Activated CD8-positive, alpha-beta memory T cell treated with anti-CD3 and anti-CD28 coated beads, Interleukin-2, amount 10 ng/mL, durations not matched to agents 7 days and 5 days (primary cell): ENCODE measurements at places on chromosomes 4 and X. TPM values are rescaled to one million over a fixed set of nuclear protein-coding genes. Genes with fewer than 3 reads are reported as not detected.

Gene HMGN5
- 4.0 TPM for total RNA-seq

DNA sequence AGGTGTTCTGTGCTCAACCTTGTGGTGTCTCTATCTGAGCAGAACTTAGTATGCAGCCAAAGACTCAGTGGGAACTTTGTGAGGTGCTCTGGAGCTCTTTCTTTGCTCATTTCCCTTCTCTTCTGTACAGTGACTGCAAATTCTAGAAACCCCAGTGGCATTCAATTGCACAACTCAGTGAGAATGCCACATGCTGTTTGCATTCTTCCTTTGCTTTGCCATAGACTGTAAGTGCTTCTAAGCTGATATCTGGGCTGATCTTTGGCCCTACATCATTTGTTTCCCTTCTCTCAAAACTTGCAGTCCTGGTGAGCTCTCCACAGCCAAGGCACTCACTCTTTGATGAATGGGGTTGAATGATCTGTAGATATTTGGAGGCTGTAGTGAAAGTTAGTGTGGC is 7.0 kb downstream of the PNMA3 start:
- DNase-seq: no peak
- H3K4me3 ChIP-seq: no peak overlapping the region
- no peaks in the 10 kb centered on the region for H3K27me3 ChIP-seq

GRCh38 chr4:26821677-26822503 is 38.8 kb upstream of the STIM2 start:
- H3K27ac ChIP-seq: no peak overlapping the region
- peaks cover 13% of the 10 kb centered on the region for H3K4me1 ChIP-seq
- no peak overlapping the region for H3K4me3 ChIP-seq

GRCh38 chr4:30755346-30755745 is 35.2 kb downstream of the PCDH7 start:
- no peak overlapping the region for H3K27ac ChIP-seq
- H3K4me3 ChIP-seq: no peak overlapping the region
- DNase-seq: no peak
- no peaks in the 10 kb centered on the region for H3K36me3 ChIP-seq
